ENCODE measurements at places on chromosomes 16 and 17.

- DNase-seq = no peak
These were observed 13.8 kb downstream of the ELMO3 start for GRCh38 chr16:67212766-67213165.

DNA sequence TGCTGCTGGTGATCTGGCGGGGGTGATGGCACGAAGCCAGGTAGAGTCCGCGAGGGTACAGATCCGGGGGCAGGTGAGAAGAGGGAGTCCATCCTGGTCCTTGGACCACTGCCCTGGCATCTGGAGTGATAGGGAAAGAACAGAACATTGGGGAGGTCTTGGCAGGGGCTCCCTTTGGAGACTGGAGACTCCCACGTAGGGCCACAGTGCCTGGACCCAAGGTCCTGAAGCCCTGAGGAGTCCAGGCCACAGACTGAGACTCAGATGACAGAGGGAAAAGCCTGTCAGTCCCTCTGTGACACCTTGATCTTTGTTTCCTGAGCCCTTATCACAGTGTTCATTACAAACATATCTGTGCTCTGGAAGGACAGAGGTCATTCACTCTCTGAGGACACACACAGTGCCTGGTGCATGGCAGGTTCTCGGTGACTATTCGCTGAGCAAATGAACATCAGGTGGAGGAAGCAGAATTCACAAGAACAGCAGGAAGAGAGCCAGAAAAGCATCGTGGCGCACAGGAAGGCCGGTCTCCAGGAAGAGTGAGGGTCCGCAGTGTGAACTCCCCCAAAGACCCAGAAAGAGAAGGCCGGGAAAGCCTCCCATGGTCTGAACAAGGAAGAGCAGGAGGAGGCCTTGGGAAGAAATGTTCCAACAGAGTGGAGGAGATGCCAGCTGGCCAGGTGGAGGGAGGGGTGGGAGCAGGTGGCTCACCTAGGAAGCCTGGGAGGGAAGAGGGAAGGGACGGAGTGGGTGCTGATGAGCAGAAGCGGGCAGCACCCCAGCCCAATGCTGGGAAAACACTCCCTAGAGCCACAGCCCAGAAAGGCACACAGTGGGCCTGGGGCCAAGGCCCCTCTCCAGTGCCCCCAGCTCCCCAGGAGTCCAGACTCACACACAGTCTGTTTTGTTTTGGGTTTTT, 20.5 kb downstream of the PEMT start:
- no peak for DNase-seq

DNA sequence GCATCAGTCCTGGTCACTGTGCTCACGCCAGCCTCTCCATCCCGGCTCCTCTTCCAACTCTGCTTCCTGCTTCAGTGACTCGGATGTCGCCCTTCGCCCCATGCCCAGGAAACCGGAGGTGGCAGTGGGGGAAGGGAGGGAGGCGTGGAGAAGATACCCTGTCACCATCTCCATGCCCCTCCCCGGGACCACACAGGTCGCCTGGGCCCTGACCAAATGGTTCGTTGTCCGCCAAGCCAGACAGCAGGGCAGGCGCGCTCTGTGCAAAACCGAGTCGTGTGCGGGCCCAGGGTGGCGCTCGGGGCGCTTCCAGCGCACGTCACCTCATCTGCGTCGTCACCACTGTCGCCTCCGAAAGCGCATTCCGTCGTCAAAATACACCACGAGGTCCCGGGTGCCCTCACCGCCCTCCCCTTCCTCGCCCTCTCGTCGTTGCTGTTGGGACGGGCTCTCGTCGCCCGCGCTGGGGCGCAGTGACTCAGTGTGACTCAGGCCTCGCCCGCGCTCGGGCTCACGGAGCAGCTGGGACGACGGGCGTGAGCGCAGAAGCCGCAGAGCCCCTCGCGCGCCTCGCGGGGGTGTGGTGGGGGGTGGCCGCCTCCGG, 39.2 kb downstream of the ZNF778 start:
- no peak for DNase-seq

DNA sequence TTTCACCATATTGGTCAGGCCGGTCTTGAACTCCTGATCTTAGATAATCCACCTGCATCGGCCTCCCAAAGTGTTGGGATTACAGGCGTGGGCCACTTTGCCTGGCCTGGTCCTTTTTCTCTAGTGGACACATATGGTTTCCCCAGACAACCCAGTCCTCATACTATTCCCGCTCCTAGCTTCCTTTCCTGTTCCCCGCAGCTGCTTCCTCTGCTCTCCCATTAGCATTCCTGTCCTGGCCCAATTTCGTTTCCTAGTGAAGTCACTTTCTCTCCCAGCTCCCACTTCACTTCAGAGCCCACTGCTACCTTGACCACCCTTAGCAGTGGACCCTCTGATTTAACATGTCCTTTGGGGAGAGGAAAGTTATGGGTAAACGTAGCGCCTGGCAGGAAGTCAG, 11.3 kb downstream of the KATNIP start:
- no peak for DNase-seq

GRCh38 chr16:15639061-15639568, 3.8 kb downstream of the MARF1 start:
- no peak for DNase-seq

DNA sequence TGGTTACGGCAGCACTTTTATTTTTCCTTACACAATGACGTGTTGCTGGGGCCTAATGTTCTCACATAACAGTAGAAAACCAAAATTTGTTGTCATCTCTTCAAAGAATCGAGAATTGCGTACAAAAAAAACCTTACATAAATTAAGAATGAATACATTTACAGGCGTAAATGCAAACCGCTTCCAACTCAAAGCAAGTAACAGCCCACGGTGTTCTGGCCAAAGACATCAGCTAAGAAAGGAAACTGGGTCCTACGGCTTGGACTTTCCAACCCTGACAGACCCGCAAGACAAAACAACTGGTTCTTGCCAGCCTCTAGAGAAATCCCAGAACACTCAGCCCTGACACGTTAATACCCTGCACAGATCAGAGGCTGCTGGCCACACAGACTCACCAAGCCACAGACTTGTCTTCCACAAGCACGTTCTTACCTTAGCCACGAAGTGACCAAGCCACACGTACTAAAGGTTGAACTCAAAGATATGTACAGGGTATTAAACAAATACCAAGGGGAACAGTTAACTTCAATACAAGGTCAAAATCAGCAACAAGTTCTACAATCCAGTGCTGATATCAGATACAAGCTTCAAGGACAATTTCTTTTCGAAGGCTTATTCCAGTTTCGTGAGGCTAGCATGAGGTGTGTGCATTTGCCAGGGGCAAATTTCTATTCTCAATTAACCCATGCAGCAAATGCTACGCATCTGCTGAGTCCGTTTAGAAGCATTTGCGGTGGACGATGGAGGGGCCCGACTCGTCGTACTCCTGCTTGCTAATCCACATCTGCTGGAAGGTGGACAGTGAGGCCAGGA, 2.4 kb downstream of the ACTG1 start:
- DNase-seq = no peak
